ENCODE measurements at places on chromosomes 6 and 20.

GRCh38 chr20:24462460-24463010 is 6.9 kb upstream of the SYNDIG1 start:
- DNase-seq, result no peak

DNA sequence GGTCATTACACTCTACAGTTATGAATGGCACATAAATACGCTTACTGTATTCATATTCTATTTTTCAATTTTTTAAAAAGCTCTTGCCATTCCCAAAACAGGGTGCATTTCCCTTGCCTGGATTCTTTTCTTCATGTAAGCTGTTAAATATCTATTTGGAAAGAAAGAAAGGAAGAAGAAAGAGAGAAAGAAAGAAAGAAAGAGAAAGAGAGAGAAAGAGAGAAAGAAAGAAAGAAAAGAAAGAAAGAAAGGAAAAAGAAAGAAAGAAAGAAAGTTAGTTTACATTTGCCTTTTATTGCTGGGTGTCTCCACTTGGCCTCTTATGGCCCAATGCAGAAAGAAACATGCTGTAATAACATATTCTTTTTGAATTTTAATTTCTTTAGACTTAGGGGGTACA is 165.9 kb upstream of the ATXN1 start:
- DNase-seq, result no peak

GRCh38 chr6:126188279-126188909 is 151.5 kb upstream of the CENPW start:
- DNase-seq, result no peak

DNA sequence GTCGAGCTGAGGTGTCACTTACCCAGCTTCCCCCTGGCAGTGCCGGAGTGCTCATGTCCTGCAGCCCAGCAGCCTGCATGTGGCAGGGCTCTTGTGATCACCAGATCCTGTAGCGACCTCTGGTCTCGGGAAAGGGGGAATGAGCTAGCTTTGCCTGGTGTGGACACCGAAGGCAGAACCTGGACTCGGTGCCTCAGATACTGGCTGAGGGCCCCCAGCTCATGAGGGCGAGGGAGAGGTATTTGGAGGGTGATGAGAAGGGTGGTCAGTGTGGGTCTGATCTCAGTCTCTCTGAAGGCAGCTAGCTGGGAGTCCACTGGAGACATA is 26.3 kb downstream of the SUN5 start:
- DNase-seq, result no peak

DNA sequence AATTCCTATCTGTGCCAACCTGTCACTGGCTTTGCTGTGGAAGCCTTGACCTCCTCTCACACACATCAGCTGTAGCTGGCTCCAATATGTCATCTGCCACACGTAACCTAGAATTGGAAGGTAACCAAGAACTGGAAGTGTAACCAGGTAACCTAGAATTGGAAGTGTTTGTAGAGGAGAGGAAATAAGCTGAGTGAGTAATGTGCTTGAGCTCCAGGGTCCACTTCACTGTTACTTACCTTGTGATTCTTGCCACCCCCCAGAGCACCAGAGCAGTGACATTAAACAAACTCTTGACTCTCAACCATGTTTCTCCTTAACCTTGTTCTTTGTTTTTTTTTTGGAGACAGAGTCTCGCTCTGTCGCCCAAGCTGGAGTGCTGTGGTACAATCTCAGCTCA is 350.5 kb downstream of the NRN1 start:
- no peak for DNase-seq

GRCh38 chr20:10790013-10790412 is 116.2 kb upstream of the JAG1 start:
- DNase-seq, result no peak

DNA sequence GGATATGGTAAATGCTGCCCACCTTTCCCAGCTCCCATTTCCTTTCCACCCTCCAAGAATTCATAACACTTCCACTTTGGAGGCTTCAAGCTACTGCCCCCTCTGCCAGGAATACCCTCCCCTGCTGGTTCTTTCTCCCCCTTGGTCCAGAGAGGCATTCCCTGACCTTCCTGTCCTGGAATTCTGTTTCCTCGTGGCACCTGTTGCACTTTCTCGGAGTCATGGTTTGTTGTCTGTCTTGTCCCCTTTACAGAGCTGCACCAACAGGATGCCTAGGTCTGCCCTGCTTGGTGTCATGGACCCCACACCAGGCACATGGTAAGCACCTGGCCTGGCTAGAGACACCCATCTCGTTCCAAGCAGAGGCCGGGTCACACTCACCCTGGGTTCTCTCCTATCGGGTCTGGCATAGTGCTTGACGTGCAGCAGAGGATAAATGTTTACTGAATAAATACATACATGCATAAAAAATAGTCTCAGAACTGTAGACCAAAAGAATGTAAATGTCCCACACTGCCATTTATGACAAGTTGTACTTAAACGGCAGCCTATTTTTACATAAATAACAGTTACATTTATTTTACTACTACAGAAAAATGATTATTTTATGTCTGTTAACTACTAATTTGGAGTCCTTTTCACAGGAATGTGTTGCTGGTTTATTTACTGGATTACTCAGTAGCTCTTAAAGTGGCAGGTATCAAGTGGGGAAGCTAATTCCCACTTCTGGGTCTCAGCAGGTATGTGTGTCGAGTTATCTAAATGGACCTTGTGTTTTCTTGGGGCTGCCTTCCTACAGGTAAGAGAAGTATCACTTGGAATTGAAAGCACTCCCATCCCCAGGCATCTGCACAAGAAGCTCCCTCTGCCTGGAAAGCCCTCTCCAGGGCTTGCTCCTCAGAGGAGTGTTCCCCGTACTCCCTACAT is 69.3 kb downstream of the KIF13A start:
- DNase-seq, result no peak

GRCh38 chr20:33908336-33908735 is 85.4 kb upstream of the RALY start:
- DNase-seq, result no peak

DNA sequence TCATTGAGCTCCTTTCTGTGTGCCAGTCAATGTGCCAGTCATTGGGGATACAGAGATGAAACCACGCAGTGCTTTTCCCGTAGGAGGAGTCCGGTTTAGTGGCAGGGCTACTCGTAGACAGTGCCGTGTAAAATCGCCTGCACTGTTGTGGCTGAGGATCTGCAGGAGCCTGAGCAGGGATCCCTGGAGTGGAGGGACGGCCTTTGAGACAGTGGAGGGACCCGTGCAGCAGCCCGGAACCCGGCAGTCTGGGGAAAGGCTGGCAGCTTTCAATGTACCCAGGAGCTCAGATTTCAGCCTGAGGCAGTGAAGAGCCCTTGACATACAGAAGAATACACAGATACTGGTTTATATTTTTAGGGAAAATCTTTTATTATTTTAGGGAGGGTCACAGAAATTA is 203.3 kb downstream of the ARID1B start:
- DNase-seq, result no peak

DNA sequence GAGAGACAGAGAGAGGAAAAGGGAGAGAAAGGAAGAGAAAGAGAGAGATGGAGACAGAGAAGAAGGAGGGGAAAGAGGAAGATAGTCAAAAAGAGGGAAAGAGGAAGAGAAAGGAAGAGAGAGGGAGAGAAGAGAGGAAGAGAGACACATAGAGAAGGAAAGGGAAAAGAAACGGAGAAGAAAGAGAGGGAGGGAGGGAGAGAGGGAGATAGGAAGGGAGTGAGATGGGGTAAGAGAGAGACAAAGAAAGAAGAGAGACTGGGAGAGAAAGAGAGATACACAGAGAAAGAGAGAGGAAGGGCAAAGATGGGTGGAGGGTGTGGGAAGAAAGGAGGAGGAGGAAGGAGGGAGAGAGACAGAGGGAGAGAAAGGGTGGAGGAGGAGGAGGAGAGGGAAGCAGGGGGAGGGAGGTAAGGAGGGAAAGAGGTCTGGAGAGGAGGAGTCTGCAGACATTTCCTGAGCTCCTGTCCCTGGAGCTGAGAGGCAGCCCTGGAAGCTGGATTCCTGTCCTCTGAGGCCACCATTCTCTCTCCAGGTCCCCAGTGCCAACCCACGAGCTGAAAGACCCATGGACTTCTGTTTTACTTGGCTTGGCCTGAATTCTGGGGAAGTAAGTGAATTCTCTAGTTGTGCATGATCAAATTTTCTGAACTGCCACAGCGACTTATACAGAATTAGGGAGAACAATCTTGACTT is 9.9 kb downstream of the FOXF2 start:
- no peak for DNase-seq

DNA sequence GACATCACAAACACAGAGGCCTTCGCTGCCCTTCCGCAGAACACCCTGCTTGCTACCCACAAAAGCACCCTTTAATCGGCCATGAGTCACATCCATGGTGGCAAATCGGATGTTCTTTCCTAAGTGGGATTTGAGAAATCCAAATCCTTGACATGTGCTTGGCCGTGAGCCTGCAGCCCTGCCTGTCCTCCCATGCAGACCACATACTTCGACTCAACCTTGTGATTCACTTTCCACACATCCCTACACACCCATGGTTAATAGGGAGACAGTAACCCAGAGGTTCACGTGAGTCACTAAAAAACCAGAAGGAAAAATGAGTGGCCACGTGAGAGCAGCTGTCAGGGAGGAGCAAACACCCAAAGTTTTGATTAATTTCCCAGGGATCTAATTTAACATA is 19.4 kb downstream of the RAMACL start:
- no peak for DNase-seq

- DNase-seq, result no peak
These were observed 630 bp downstream of the PPP2R5D start for GRCh38 chr6:42984924-42985475.

DNA sequence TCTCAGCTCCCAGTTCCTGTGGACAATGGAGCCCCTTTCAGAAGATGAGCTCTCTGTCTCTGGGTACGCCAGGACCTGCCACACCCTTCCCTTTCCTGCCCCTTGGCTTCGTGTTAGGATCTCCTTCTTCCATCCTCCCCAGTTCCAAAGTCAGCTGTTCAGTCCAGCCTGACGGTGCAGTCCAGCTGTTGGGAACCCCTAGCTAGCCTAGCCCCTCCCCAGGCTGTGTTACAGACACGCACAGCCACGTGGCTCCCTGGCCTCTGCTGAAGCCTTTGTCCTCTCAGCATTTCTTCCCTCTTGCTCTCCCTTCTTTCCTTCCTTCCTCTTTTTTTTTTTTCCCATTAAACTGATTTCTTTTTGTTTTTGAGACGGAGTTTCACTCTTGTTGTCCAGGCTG is 12.4 kb upstream of the TFAP2C start:
- DNase-seq, result no peak

DNA sequence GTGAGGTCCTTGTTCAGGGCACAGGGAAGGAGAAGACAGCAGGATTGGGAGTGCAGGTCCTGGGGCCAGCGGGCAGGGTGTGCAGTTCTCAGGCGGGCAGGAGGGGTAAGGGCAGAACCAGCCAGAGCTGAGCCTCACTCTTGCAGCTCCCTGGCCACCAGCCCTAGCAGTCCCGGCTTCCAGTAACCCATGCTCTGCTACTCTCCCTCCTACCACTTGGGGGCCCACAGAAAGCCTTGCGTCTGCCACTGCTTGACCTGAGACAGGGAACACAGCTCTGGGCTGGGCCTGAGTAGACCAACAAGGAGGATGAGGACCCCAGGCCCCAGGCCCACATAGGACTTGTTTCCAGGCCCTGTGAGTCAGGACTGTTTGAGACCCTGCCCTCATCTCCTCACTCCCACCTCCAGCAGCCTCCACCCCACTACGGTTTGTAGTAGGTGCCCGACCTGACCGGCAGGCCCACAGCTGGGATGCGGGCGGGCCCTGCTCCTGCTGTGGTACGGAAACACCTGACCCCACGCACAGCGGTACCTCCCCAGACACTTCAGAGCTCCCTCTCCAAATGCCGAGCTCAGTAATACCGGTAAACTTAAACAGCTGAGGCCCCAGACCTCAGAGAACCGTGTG is 39.2 kb downstream of the KCNK5 start:
- DNase-seq, result no peak

- DNase-seq, result no peak
These were observed 15.6 kb downstream of the PM20D2 start for GRCh38 chr6:89161326-89162046.

- DNase-seq, result no peak
These were observed 96.9 kb upstream of the ARMC2 start for GRCh38 chr6:108751282-108751681.

DNA sequence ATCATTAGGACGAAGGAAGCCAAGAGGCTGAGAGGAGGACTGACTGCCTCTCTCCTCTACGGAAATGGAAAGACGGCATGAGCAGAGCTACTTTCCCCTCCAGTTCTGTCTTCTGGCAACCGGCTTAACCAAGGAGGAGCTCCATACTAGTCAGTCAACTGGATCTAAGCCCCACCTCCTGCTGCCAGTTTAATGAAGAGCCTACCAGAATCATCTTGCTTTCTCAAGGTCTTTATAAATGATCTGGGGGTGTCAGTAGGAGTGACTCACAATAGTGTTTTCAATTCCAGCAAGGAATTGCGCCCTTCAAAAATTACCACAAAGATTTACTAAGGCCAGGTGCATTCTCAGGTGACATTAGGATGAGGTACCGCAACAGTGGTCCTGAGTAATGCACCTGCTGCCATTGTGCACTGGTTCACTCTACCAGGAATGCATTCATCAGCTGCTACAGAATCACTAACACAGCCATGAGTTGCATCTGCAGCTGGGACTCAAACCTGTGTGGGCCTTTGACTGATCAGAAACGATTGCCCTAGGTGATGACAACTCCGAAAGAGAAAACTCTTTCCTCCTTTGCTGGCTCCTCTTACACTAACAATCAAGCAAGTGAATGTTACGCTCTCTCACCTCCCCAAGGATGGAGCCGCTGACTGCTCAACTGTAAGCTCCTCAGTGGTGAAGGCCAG is 2.8 kb downstream of the UQCC2 start:
- no peak for DNase-seq

- DNase-seq, result no peak
These were observed 53.0 kb downstream of the DEK start for GRCh38 chr6:18211338-18211737.

DNA sequence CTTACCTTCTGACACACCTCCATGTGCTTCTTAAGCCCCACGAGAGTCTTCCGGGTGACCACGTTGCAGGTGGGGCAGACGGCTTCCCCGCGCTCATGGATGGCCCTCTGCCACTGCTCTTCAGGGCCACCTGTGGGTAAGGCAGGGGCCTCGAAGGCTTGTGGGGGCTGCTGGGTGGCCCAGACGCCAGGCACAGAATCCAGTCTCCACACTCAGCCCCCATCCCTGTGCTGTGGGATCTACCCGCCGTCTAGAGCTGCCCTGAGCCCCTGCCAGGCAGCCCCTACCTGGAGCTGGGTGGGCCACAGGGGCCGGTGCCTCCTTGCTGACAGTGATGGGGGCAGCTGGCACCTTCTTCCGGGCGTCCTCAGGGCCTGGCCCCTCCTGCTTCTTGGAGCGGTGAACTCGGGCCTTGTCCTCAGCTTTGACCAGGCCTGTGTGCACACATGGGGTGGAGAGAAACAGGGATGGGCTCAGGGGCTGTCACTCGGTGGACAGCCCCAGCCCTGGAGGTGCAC is 5.9 kb downstream of the ZNF512B start:
- DNase-seq, result no peak

GRCh38 chr6:137623293-137623692 is 129.1 kb upstream of the OLIG3 start:
- no peak for DNase-seq
